ENCODE measurements at places on chromosomes 5 and 9. TPM values are rescaled to one million over a fixed set of nuclear protein-coding genes. Genes with fewer than 3 reads are reported as not detected.

DNA sequence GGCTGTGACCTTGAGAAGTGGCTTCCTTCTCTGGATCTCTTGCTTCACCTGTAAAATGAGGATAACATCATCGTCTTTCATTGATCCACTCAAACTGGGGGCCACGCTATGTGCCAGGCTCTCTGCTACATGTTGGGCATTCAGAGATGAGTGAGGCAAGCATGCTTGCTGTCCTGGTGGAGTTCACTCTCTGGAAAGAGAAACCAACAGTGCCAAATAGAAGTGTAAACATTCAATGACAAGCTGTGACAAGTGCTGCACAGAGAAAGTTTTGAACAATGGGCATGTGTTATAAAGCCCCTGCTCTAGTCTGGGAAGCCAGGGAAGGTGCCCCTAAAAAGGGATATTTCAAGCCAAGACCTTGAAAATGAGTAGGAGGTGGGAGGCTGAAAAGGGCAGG lies 50.9 kb upstream of the AFAP1L1 start:
- H3K27ac ChIP-seq: no peak overlapping the region
- no peaks in the 10 kb centered on the region for H3K36me3 ChIP-seq
- no peak for DNase-seq
- H3K4me3 ChIP-seq: no peak overlapping the region
- H3K4me1 ChIP-seq: no peaks in the 10 kb centered on the region

- no peaks in the 10 kb centered on the region for H3K36me3 ChIP-seq
- no peaks in the 10 kb centered on the region for H3K4me1 ChIP-seq
- no peak for DNase-seq
- peaks cover 21% of the 10 kb centered on the region for H3K27me3 ChIP-seq
- H3K4me3 ChIP-seq: no peak overlapping the region
Observed at GRCh38 chr5:112411903-112412302, 7.2 kb downstream of the EPB41L4A start.

- no peak overlapping the region for H3K4me3 ChIP-seq
- H3K27me3 ChIP-seq: peaks cover 1% of the 10 kb centered on the region
- DNase-seq: no peak
- no peak overlapping the region for H3K27ac ChIP-seq
- no peaks in the 10 kb centered on the region for H3K4me1 ChIP-seq
Observed at GRCh38 chr5:59863777-59864176, 29.7 kb downstream of the PDE4D start.

DNA sequence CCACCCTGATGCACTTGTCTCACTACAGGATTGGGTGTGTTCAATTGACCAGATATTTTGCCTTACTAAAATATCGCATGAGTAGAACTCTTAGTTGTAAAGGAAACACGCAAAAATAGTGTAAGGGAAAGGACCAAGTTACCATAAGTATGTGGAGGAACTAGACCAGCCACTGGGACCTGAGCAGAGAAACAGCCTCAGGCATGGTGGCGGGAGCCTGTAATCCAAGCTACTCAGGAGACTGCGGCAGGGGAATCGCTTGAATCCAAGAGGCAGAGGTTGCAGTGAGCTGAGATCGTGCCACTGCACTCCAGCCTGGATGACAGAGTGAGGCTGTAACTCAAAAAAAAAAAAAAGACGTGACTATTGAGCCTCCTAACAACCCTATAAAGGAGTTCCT lies 117.9 kb upstream of the SPATA31C2 start:
- peaks cover 3% of the 10 kb centered on the region for H3K36me3 ChIP-seq
- no peak overlapping the region for H3K27ac ChIP-seq
- no peak for DNase-seq
- H3K27me3 ChIP-seq: no peaks in the 10 kb centered on the region
- no peaks in the 10 kb centered on the region for H3K4me1 ChIP-seq
- no peak overlapping the region for H3K4me3 ChIP-seq

DNA sequence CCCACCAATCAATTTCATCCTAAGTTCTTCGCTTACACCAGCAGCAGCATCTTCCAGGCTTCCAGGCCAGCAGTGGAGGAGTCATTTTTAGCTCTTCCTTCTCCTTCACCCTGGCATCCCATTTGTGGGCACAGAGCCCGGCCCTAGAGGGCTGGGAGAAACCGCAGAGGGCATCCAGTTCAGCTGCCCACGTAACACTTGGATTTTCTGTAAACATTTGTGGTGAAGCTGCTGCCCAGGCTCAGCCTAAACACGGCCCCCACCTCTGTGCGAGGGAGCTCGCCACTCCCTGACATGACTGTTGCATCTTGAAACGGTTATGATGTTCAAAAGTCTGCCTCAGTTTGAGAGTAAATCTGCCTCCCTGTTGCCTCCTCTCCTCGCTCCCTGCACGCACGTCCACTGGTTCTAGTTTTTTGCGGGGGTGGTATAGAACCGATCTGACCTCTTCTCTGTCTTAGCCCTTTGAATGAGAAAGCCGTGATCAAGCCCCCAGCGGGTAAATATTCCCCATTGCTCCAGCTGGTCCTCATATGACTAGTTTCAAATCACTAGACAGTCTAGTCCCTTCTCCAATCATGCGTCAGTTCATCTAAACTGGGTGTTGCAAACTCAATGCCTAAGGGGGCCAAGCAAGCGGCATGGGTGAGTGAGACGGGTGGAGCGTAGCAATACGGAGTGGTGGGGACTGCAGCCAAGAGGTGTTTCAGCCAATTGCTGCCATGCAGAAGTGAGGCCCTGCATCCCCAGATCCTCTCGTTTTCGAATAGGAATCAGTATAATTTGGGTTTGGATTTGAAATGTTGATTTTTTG lies 34.9 kb upstream of the N4BP3 start:
- no peaks in the 10 kb centered on the region for H3K4me1 ChIP-seq
- no peak for DNase-seq
- no peaks in the 10 kb centered on the region for H3K36me3 ChIP-seq
- H3K4me3 ChIP-seq: no peak overlapping the region

- H3K27me3 ChIP-seq: peaks cover 28% of the 10 kb centered on the region
- no peaks in the 10 kb centered on the region for H3K36me3 ChIP-seq
- H3K4me3 ChIP-seq: no peak overlapping the region
- H3K27ac ChIP-seq: no peak overlapping the region
- peak; percentile 68 for DNase-seq
Observed at GRCh38 chr9:36903541-36904435, 130.3 kb downstream of the PAX5 start.

DNA sequence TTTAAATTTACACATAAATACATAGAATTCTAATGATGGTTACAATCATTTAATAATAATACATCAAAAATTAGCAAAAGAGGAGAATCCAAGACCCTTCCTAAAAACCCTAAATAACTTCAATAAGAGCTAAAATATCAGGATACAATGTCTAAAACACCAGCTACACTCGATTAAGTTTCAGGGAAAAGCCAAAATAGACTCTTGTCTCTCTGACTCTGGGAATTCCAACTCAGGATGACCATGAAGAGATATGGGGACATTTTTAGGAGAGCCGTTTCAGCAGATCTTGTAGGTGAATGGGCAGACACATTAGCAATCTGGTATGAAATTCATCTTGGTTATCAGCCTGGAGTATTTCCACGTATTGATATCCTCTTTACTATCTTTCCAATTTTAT lies 193.3 kb upstream of the NR3C1 start:
- H3K27me3 ChIP-seq: peaks cover 1% of the 10 kb centered on the region
- no peak overlapping the region for H3K27ac ChIP-seq
- H3K4me3 ChIP-seq: no peak overlapping the region
- DNase-seq: no peak

- no peak overlapping the region for H3K4me3 ChIP-seq
- H3K36me3 ChIP-seq: peaks cover 29% of the 10 kb centered on the region
- peaks cover 3% of the 10 kb centered on the region for H3K4me1 ChIP-seq
- H3K27ac ChIP-seq: no peak overlapping the region
Observed at GRCh38 chr5:96756985-96757384, 50.8 kb downstream of the ERAP1 start.

- H3K36me3 ChIP-seq: no peaks in the 10 kb centered on the region
- peak; percentile 69 for DNase-seq
- H3K27ac ChIP-seq: no peak overlapping the region
- H3K27me3 ChIP-seq: peaks cover 8% of the 10 kb centered on the region
- H3K4me1 ChIP-seq: peaks cover 22% of the 10 kb centered on the region
Observed at GRCh38 chr5:177403102-177403791, 2.8 kb upstream of the PFN3 start.

DNA sequence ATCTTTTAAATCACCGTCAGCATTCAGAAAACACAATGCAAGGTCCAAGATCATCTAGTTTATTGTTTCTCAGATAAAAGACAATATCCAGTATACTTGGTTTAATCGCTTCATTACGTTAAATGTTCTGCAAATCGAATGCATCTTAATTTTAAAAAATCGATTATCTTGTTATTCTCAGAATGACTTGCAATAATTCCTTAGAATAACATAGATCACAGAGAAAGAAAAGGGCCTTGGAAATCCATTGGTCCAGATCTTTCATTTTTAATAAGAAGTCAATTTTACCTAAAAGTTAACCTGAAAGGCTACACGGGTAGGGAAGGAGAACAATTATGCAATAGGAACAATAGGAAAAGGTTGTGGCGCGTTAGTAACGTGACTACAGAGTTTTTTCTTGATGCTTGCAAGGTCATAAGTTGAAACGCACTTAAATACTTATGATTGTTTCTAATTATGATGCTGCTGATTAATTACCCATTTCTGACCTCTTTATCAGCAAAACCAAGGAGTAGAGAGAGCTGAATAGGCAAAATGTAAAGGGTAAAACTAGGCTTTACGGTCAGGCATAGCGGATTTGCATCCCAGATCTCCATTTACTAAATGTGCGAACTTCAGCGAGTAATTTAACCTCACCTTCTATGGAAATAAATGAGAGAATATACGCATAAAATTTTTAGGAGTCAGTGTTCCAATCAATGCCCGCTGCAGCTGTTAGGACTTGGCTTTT lies 769 bp upstream of the LYRM7 start:
- peak overlapping the region; percentile 92 for H3K27ac ChIP-seq
- peak overlapping the region; percentile 97 for H3K4me3 ChIP-seq

DNA sequence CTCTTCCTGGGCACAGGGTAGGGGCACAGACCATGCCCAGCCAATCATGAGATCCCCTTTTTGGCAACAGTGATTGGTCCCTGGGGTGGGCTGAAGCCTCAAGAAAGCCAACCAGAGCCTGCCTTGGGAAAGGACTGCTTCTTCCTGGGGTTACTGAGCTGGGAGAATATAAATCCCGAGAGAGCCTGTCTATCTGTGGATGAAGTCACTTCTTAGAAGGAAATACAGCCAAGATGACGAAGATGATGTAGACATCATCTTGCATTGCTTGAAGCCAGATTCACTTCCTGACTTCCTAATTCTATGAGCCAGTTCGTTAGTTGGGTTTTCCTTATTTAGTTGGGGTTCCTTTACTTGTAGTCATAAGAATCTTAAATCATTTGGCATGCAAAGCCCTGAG lies 50.1 kb upstream of the PWWP2A start:
- H3K4me3 ChIP-seq: no peak overlapping the region
- H3K4me1 ChIP-seq: no peaks in the 10 kb centered on the region
- no peak for DNase-seq
- peaks cover 32% of the 10 kb centered on the region for H3K27me3 ChIP-seq
- no peaks in the 10 kb centered on the region for H3K36me3 ChIP-seq

DNA sequence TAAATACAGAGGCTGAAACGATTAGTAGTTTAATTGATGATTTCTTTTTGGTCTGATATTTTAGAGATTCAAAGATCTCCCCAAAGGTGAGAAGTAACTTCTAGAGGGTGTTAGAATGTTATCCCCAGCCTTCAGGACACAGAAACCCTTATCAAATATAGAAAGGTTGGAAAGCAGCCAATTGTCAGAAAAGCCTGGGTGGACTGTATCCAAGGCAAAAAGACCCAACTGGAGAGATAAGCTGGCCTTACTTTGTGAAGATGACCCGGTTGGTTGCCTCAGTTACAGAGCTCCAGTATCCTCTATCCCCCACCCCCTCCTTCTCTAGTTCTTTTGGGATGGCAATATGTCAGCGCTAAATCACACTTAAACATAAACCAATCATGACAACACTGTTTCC lies 75.7 kb downstream of the GCNT4 start:
- peaks cover 27% of the 10 kb centered on the region for H3K4me1 ChIP-seq
- H3K36me3 ChIP-seq: peaks cover 8% of the 10 kb centered on the region
- no peak for DNase-seq

GRCh38 chr5:172860520-172861443 lies 26.7 kb downstream of the ERGIC1 start:
- H3K27me3 ChIP-seq: no peaks in the 10 kb centered on the region
- no peak for DNase-seq
- no peak overlapping the region for H3K4me3 ChIP-seq
- H3K4me1 ChIP-seq: peaks cover 21% of the 10 kb centered on the region

GRCh38 chr9:129002992-129003391 lies 25.1 kb downstream of the SH3GLB2 start:
- peaks cover 50% of the 10 kb centered on the region for H3K36me3 ChIP-seq
- no peak for DNase-seq
- peaks cover 8% of the 10 kb centered on the region for H3K4me1 ChIP-seq
- H3K4me3 ChIP-seq: no peak overlapping the region
- no peak overlapping the region for H3K27ac ChIP-seq

DNA sequence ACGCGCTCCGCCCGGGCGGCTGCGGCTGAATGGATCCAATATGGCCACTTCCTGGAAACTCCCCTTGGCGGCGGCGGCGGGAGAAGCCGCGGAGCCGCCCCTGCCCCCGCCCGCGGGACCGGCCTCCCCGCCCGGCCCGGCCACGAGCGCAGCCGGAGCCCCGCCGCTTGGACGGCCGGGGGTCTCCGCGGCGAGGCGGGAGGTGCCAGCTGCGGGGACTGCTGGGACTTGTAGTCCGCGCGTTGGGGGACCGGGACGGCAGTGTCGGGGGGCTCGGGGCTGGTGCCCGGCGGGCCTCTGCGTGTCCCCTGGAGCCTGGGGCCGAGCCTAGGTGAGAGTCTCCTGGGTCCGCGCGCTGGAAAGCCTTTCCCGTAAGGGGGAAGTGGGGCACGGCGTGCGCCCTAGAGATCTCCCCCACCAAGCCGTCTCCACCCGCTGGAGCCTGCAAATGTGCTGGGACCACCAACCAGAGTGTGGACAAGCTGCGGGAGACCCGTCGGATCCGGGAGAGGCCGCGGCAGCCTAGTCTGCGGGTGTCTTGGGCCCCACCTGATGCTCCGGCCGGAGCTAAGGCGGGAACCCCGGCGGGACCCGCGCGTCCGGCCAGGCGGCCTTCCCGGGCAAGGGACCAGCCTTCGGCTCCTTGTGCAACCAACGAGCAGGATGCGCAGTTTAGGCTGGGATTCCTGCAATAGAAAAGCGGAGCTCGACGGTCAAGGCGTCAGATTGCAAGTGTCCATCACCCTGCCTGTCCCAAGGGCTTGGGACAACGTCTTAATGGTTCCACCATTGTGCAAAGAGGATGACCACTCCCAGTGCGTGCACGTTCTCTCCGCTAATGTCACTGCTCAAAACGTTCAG lies at the start of gene SEPTIN8:
Gene SEPTIN8 (minus strand): TSS at position 31 of the 861 bp plus-strand sequence. CDS start 102 bp downstream, outside the sequence.
- peaks cover 13% of the 10 kb centered on the region for H3K27me3 ChIP-seq
- peak within 1 kb of the TSS; percentile 68 for H3K4me3 ChIP-seq
- peaks cover 2% of the 10 kb centered on the region for H3K4me1 ChIP-seq
- no peak within 1 kb of the TSS for H3K27ac ChIP-seq

The LRRC19 gene
- not detected for total RNA-seq

The GARNL3 gene
- 3.5 TPM for total RNA-seq

The SOHLH1 gene
- total RNA-seq: not detected

The SLIT3 gene
- 1.8 TPM for total RNA-seq

The C9orf40 gene
- total RNA-seq: 17.6 TPM

The ZFP37 gene
- total RNA-seq: 1.1 TPM

The DDX46 gene
- 67.4 TPM for total RNA-seq

The DRD1 gene
- total RNA-seq: not detected

Measured in activated CD4-positive, alpha-beta memory T cell treated with anti-CD3 and anti-CD28 coated beads for 36 hours (primary cell).